Nucleus accumbens (tissue), 56 donors: ENCODE measurements at places on chromosomes 1 and 21.

- DNase-seq: no peak
Measured at GRCh38 chr1:85339656-85340399, 63.4 kb upstream of the BCL10 start.

- DNase-seq: no peak
Measured at GRCh38 chr1:11156441-11156840, 32.7 kb upstream of the ANGPTL7 start.

DNA sequence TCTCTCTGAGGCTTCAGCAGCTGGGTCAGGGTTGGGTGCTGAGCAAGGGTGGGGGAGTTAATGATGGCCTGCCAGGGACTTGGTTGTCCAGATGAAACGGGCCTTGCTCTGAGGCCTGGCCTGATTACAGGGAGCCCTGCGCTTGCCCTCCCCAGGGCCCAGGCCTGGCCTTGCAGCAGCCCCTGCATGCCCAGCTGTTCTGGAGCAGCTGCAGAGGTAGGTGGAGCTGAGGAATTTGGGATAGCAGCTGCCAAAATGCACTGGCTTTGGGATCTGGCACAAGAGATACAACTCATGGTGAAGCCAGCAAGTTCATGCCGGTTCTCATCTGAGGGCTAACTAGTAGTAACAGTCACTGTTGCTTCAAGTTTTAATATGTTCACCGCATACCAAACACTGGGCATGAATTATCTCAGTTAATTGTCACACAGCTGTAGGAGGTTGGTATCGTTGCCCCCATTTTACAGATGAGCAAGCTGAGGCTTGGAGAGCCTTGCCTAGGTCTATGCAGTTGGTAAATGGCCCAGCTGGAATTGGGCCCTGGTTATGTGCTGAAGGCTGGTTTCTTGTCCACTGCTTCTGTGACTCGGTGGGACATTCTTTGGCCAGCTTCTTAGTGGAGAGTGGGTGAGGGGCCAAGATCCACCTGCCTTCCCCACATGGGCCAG lies 7.3 kb upstream of the SERINC2 start:
- DNase-seq: no peak

DNA sequence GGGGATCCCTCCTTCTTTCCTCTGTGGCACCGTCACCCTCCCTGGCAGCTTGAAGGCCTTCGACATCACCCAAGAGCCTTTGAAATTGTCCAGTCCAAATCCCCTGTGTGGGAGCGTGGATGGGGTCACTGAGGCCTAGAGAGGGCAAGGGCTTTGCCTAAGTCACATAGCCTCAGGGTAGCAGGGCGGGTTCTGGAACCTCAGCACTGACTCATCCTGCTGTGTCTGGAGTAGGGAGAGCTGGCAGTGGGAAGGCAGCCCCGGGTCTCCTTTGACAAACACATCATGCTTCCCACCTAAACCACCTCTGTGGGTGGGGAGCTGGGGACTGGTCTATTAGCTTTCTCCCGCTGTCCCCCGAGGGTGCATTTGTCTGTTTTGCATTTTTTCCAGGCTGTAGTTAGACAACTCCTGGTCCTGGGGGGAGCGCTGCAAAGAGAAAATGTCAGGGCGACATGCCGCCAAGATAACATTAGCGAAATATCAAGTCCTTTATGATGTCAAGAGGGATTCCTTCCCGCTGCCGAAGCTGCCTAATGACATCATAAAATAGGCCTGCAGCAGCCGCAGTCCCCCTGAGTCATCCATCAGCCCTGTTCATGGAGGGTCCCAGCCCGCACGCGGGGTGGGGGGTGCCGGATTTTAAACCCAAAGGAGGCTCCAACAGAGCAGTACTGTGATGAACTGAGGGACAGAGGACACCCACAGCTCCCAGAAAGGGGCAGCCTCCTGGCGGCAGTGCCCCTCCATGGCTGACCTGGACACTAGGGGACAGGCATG lies 77.0 kb upstream of the POU3F1 start:
- no peak for DNase-seq

GRCh38 chr1:1956101-1956500 lies 37.0 kb upstream of the TMEM52 start:
- DNase-seq: no peak

DNA sequence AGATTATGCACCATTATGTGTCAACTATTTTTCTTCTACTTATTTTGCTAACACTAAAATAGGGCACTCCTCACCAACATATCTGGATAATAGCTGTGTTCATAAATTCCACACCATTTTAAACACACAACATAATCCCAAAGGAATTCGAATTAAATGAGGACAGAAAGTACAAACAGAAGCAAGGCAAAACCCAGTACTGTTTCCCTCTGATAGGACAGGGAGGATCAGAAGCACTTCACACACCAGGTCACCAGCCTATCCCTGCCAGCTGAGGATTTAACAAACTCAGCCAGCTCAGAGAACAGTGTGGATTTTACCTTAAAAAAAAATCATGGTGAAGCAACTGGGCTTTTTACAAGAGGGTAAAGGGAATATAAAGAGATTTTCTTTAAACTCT lies 20.0 kb downstream of the CRYZ start:
- DNase-seq: no peak

DNA sequence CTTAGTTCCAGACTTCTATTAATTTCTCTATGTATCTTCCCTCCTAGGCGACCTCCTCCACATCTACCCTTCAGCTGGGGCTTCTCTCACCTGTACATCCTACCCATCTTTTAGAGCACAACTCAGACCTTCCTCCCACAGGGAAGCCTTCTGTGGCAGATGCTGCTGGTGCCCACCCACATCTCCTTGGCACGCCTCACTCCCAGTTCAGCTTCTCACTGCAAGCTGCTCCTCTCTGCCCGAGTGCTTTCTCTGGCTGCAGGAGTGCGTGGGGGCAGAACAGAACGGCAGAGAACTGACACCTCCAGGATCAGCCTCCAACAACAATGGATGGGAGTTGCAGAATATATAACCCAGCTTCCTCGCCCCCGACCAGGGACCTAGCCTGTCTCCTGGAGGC lies 36.5 kb downstream of the ZBTB18 start:
- DNase-seq: no peak

DNA sequence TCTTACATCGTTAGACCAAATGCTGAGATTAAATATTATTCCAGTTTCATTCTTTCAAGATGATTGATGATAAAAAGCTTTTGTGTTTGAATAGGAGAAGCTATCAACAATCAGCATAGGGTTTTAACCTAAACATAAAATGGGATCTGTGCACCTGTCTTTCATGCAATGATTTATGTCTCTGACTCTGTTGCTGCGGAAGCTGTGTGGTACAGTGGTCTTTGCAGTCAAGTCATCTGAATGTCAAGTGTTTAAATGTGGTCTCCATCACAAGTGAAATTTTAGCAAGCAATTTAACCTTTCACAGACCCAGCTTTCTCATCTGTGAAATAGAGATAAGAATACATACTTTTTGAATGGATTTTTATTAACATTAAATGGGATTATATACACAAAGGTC lies 107.2 kb downstream of the PLPPR5 start:
- DNase-seq: no peak

DNA sequence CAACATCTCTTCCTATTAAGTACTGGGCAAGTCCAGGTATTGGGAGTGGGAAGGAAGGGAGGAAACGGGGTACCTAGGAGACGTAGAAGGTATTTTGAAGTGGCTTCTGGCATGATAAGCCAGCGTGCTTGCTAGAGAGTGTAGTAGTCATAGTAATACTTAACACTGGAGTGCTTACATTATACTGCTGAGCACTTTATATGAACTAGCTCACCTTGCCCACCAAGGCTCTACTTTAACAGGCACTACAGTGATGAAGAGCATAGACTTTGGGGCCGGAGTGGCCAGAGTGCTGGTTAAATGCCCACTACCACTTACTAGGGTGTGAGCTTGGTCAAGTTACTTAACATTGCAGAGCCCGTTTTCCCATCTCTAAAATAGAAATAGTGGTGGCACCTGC lies 61.7 kb downstream of the ACP6 start:
- no peak for DNase-seq

GRCh38 chr21:17780539-17780938 lies 38.6 kb downstream of the C21orf91 start:
- DNase-seq: no peak
